ENCODE measurements at places on chromosomes 7 and 10.
A peak's percentile ranks its signal among the peaks of the same experiment; 100 is the strongest.

GRCh38 chr7:5711409-5711808, 70.1 kb downstream of the RNF216 start:
- DNase-seq: peak; percentile 46

DNA sequence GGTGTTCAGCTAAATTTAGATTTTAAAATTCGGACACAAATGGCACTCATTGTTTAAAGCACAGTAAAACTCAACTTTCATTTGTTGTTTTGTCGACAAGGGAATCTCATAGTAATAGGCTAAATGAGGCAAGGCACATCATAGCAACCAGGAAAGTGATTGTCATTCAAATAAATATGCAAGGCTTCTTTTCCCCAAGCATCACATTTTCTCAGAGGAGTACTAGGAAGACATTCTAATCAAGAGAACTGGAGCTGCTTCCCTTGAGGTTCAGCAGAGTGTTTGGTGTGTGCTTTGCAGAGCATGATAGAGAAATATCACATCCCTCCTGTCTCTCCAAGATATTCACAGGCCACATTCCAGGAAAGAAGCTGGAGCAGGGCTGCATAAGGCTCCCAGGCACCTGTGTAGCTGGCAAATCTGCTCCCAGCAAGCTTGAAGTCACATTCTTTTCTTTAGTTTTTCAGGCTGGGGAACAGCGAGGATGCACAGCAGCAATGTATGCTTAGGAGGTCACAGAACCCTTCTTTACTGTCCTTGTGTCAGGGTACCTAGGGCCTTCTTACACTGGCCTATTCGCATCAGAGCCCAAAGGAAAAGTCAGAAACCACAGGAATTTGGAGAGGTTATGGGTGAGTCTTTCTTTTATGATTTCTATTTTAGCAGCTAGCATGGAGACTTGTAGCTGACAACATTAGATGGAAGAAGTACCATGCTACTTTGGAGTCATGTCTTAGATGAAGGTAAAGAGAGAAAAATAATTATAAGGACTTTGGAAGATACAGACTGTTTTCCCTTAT, 95.9 kb upstream of the HDAC9 start:
- no peak for DNase-seq

DNA sequence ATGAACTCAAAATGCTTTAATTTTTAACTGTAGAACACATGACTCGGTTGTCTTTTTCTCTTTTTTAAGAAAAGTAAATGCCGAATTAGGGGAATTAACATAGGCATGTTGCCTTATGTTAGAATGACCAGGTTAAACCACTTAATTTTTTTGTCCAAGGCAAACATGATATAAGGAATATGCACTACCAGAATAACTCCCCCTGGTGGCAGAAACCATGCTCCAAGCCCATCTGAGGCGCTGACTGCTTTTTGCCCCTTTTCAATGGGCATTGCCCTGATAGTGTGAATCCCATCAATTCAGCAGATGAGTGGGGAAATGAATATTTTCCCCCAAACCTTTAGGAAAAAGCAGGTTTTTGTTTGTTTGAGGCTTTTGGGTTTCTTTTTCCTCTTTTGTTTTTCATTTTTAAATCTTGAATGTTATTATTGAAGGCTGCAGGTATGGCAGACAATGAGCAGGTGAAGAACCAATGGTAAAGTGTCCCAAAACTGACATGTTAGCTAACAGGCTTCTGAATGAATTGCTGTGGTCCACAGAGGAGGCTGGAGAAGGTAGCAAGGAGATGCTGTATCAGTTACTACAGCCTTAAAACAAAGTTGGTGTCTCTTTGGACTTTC, 284.3 kb downstream of the SORCS3 start:
- DNase-seq: peak; percentile 73

DNA sequence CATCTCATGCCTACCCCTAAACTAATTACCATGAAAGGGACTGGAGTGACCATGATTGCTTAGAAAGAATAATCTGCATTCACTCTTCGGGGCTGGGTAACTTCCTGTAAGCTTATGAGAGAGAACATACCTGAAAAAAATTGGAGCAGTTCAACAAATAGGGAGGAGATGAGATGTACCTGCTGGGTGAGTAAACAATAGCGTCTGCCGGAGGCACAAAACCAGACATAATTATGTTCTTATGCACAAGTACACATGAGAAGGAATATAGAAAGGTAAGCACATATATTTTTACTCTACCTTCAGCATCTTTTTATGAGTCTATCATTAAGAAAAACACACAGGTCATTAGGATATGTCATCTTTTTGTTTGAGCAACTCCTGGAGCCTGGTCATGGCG, 224.6 kb upstream of the FERD3L start:
- DNase-seq: peak; percentile 58

DNA sequence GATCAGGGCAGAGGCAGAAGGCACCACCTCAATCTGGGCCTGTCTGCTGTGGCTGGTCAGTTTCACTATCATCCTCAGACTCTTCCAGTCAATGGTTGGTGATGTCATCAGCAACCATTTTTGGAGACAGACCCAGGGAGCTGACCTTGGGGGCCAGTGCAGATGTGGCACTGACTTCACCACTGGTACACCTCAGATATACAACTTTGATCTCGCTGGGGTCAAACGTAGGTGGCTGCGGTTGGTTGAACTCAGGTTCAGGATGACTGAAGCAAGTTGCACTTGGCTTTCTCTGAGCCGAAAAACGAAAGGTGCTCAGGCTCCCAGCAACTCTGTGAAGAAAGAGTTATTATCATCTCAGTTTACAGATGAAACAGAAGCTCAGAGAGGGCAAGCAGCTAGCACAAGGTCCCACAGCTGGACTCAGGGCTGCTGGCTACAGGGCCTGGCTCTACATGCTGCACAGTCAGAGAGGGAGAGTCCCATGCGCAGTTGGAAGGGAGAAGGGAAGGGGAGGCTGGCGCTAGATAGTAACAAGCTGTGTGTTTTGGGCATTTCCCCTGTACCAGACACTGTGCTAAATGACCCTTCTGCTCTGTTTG, 27.2 kb downstream of the ANKRD16 start:
- DNase-seq: no peak

GRCh38 chr7:26112203-26112740, 39.7 kb upstream of the NFE2L3 start:
- no peak for DNase-seq

DNA sequence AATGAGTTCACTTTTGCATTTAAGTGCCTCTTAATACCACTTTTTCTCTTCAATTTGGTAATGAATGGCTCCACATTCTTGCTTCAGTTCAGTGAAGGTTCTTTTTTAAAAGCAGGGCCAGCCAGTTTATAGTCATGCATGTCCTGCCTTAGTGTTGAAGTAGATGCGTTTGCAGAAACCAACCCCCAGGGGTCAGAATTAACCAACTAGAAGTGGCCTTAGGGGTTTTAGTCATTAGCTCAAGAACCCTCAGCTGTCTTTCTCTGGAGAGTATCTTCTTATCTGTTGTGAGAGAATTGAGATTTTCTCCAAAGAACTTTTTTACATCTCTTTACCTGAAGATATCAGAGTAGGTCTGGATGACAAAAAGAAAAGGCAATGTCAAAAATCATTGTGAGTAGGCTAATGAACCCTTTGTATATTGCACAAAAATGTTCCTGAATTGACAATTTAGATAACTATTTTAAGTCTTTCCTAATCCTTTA, 82.2 kb downstream of the PIK3CG start:
- peak; percentile 89 for DNase-seq

GRCh38 chr7:84291756-84292155, 97.2 kb upstream of the SEMA3A start:
- DNase-seq: no peak

Data from DMS53 (cell line).